ENCODE measurements at places on chromosomes 4 and X. TPM values are rescaled to one million over a fixed set of nuclear protein-coding genes. Genes with fewer than 3 reads are reported as not detected.

DNA sequence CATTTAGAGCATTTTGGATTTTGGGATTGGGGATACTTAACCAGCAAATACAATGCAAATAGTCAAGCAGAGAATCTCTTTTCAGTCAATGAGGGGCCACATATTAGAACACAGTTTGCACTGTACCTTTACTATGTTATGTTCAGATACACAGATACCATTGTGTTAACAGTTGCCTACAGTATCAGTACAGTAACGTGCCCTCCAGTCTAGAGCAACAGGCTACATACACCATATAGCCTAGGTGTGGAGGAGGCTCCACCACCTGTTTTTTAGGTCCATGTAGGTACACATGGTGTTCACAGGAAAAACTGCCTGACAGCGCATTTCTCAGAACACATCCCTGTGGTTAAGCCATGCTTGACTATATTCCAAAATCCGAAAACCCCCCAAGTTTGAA lies 9.1 kb downstream of the GRPEL1 start:
- DNase-seq, result no peak

GRCh38 chr4:93835929-93836328 lies 7.4 kb downstream of the ATOH1 start:
- DNase-seq, result peak; percentile 6

GRCh38 chr4:71095545-71095944 lies 102.1 kb downstream of the DCK start:
- no peak for DNase-seq

- no peak for DNase-seq
Observed at GRCh38 chr4:173782660-173783059, 252.6 kb upstream of the HAND2 start.

DNA sequence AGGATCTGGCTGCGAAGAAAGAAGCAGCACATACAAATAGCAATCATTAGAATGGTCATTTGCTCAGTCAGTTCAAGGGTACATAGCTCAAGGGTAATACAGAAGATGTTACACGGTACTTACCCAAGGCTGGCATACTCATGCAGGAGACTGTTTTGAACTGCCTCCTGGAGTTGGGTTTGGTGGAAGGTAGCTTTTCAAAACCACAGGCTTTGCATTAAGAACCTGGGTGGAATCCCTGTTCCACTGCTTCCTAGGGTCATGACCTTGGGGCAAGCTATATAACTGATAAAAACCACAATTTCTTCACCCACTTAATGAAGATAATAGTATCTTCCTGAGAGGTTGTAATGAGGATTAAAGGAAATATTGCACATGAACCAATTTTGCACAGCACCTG lies 36.5 kb downstream of the TBC1D9 start:
- DNase-seq, result no peak

- DNase-seq, result no peak
Observed at GRCh38 chr4:2154215-2154740, 87.6 kb downstream of the HAUS3 start.

The FMR1NB gene
- not detected for total RNA-seq

DNA sequence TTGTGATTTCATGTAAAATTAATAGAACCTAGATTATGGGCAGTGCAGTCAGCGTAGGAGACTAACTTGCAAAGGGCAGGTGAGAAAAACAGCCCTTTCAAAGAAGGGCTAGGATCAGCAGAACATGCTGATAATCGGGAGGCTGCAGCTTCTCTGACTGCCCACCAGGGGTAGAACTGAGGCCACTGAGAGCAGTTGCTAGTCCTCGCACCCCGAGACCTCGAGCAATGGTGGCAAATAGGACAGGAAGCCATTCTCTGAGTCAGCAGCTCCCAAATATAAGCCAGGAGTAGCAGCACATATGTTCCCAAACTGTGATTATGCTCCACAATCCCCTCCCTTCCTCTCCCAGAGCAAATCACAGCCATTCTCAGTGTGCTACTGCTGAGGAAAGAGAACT lies 186.5 kb downstream of the MSL3 start:
- peak; percentile 80 for DNase-seq

The SPATA18 gene
- not detected for total RNA-seq

The FAM149A gene
- total RNA-seq, result 5.6 TPM

The CENPVL3 gene
- not detected for total RNA-seq

GRCh38 chrX:113743069-113743468 lies 840.8 kb upstream of the HTR2C start:
- DNase-seq, result no peak

DNA sequence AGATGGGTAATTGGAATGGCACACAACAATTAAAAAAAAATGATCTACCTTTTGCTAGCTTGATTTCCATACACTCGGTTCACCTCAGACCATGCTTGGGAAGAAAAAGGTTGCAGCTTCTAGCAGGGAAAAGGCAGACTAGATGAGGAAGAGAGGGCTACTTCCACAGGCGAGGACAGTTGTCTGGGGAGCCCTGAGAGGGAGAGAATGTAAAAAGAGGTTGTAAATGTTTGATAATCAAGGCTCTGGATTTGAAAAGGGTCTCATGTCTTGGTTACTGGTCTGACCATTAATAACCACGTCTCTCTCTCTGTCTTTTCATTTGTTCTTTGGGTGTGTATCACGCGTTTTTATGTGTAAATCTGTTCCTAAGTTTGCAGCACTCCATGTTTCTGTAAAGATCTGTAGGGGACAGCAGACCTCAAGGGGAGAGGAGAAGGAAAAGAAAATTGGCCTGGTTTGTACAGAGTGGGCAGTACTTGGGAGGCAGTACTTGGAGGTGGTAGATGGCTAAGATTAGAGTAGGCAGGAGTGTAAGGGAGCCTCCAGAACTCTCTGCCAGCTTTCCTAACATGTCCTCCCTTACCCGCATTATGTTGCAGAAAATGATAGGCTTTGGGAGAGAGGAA lies 750 bp downstream of the ARMCX5 start:
- peak; percentile 1 for DNase-seq

GRCh38 chr4:152500800-152501434 lies 35.0 kb downstream of the FBXW7 start:
- peak; percentile 65 for DNase-seq
